Spinal cord (tissue), 10 donors: ENCODE measurements at places on chromosomes 2 and 18. TPM values are rescaled to one million over a fixed set of nuclear protein-coding genes. Genes with fewer than 3 reads are reported as not detected.

The EGR4 gene
- total RNA-seq, result 0.10 TPM

The GKN2 gene
- not detected for total RNA-seq

The ALPP gene
- total RNA-seq, result 0.06 TPM

The VSNL1 gene
- total RNA-seq, result 215 TPM

The CCDC102B gene
- total RNA-seq, result 19.4 TPM

DNA sequence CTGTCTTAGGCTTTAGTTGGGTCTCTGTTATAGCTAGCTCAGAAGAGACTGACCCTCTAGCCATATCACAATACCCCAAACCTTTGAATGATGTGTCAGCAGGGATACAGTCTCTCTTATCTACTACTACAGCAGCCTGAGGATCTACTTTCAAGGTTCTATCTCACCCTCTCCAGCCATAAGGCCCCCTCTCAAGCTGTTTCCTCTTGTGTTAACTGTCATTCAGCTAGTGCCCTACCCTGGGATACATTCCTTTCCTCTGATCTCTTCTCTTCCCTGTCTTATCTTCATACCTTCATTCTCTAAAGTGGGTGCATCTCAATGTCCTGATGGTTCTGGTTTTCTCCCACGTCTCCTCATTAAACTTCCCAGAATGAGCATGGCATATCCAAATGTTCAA is 434.7 kb downstream of the NRXN1 start:
- no peak for DNase-seq

- no peak for DNase-seq
These were observed 2.3 kb upstream of the INO80D start for GRCh38 chr2:206088248-206088647.

- DNase-seq, result no peak
These were observed 1615.8 kb upstream of the TMEFF2 start for GRCh38 chr2:193810533-193810932.

- DNase-seq, result no peak
These were observed 81.4 kb downstream of the ADCYAP1 start for GRCh38 chr18:986051-986450.

DNA sequence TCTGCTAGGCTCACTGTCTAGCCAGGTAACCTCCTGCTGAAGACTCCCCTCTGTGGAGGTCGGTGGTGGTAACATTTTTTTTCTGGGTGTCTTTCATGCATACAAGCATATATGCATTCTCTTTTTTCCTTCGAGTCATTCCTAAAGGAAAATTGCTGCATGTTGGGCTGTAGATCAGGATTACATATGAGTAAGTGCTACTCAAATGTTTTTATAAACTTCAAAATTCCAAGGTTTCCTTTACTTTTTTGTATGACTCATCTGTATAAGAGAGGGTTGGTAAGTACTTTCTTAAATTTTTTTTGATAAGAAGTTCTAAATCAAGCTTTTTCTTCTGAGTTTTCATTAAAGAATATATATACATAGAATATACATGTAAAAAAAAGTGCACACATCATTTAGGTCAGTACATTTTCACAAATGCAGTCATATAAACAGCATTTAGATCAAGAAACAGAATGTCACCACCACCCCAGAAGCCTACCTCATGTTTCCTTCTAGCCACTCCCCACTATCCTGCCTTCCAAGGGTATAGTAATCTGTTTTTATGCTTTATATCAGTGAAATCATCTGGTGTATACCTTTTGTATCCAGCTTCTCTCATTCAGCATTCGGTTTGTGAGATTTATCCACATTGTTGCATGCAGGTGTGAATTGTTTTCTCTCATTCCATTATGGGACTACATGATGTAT is 128.0 kb upstream of the MAP3K20 start:
- no peak for DNase-seq

DNA sequence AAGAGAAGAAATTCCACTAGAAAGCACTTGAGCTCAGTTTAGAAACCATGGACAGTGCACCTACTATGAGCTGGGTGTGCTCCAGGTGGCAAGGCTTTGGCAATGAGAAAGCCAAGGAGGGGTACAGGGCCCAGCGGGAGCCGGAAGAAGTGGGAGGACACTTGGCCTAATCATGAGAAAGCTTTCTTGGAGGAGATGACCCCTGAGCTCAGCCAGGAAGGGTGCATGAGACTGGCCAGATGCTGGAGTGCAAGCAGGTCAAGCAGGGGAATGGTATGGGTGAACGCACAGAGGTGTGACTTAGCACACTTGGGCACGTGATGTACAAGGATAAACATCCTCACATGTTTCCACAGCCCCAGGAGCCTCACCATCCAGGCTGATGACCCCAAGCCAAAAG is 97.2 kb upstream of the GLI2 start:
- no peak for DNase-seq

GRCh38 chr2:238598802-238599530 is 172.2 kb downstream of the ASB1 start:
- no peak for DNase-seq

DNA sequence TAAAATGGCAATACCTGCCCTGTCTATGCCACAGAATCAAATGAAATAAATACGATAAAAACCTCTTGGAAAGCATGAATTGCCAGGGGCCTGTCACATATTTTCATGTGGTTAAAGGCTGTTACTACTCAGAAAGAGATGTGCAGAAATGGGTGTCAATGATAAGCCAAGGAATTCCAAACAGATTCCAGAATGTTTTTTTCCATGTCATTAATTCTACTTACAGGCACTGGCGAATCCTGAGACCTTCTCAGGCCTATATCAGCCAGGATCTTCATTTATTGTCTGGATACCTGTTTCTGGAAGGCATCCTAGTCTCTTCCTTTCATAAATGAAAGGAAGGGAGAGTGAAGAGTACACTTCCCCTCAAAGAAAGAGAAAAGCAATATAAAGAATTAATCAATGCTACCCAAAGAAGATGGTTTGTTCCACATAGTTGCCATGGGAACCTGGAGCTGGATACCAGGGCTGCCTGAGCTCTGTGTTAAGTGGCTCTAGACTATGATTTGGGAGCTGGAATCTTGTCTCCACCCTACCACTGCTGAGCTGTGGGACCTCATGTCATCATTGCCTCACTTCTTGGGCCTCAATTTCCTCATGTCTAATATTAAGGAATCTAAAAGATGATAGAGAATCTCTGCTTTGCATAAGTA is 335.1 kb upstream of the SKOR2 start:
- DNase-seq, result peak; percentile 90

- no peak for DNase-seq
These were observed 41.4 kb downstream of the KLHL29 start for GRCh38 chr2:23426263-23426905.

GRCh38 chr2:170917219-170917913 is 11.7 kb upstream of the GORASP2 start:
- no peak for DNase-seq

DNA sequence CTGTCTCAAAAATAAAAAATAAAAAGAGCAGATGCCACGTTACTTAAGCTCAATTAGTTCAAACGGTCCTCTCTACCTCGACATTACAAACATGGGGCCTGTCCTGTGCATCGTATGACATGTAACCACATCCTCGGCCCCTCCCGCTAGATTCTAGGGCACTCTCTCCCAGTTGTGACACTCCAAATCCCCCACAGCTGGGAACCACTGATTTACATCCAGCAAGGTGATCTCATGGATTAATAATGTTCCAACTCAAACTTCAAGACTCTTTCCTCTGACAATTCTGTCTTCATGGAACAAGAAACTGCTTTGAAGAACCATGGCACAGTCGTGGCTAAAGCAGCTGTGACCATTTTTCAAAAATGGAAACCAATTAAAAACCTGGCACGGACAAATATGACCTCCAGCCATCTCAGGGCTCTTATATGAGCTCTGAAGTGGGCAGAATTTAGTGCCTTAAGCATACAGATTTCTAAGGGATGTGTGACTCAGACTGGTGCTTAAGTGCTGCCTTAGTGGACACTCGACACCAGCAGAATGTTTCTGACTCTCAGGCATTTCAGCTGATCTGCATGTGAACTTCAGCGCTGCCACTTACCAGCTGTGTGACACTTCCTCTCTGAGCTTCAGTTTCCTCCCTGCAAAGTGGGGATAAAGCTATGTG is 31.7 kb upstream of the ASAP2 start:
- no peak for DNase-seq

GRCh38 chr2:66095820-66096345 is 339.0 kb upstream of the MEIS1 start:
- no peak for DNase-seq

DNA sequence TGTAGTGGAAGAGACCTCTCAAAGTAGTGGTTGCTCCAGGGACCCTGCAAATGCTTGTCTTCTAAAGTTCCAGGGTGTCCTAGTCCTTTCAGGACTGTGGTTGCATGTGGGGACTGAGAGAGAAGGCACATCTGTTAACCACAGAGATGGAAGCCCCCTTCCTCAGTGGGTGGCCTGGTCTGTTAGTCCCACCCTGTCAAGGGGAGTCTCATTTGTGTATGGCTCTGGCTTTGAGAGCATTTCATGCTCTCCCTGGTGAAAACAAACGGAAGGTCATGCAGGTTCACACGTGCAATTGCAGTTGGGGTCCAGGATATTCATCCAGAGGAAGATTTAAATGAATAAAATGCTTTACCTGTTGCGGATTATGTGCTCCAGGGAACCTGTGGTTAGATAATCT is 219.6 kb downstream of the PRKCE start:
- DNase-seq, result no peak

DNA sequence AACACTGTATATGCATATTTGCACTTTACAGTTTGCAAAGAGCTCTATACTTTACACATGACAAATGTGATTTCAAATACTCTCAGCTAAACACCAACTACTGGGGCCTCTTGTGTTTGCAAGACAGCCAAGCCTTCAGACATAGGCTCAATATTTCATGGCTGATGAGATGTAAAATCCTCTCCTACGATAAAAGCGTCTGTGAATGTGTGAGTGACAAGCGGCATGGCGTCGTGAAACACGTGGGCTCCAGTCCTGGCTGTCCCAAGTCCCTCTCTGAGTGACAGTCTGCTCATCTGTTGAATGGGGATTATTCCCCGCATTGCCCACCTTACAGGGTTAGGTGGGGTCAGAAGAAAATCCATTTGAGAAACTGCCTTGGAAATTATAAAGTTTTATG is 489.8 kb downstream of the RNF144A start:
- DNase-seq, result no peak

- no peak for DNase-seq
These were observed 507.3 kb downstream of the RNF144A start for GRCh38 chr2:7424481-7424880.

DNA sequence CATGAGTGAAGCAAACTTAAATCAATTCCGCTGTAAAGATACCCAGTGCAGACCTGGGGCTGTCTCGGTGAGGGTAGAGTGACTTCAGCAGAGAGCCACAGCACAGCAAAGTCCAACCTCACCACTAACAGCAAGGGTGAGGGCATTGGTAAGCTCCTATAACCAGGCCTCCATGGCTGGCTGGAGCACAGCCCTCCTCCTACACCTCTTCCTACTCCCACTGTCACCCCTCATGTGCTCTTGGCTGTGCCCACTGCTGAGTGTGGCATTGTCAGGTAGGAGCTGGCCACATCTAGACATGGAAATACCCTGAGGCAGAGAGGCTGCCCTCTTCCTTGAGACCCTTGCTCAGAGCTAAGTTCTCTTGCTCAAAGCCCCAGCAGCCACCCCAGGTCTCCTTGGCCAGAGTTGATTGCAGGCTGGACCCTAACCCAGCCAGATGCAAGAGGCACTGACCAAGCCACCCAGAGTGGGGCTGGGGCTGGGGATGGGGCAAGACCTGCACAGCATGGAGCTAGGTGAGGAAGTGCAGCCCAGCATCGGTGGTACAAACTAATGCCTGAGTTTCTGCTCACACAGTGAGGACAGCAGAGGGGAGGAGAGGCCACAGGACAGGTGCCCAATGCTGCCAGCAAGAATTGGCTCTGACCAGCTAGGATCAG is 77.6 kb upstream of the RAB6C start:
- DNase-seq, result no peak

GRCh38 chr18:5167831-5168230 is 29.2 kb downstream of the AKAIN1 start:
- DNase-seq, result no peak

DNA sequence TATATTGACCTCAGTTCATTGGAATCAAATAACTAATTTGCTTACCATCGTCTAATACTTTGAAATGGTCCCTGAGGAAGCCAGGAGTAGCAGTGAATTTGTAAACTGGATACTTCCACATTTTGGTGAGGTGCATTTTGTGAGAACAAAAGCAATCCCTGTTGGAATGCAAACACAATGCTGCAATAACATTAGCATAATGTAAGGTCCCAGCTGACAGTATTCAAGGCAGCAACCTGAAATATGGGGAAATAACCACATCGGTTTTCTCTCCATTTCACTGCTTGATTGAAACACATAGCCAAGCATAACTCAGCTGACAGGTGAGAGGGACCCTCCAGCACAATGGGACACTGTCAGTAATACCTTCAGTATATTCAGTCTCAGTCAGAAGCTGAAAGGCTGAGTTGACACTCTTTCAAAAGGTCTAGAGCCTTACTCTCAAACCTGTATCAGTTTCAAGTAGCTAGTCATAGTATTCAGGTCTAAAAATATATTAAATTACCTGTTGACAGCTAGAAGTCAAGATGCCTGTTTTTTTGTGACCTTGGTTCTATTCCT is 1311.9 kb upstream of the NRXN1 start:
- peak; percentile 62 for DNase-seq

- DNase-seq, result no peak
These were observed 79.6 kb downstream of the WDSUB1 start for GRCh38 chr2:159206736-159207380.

DNA sequence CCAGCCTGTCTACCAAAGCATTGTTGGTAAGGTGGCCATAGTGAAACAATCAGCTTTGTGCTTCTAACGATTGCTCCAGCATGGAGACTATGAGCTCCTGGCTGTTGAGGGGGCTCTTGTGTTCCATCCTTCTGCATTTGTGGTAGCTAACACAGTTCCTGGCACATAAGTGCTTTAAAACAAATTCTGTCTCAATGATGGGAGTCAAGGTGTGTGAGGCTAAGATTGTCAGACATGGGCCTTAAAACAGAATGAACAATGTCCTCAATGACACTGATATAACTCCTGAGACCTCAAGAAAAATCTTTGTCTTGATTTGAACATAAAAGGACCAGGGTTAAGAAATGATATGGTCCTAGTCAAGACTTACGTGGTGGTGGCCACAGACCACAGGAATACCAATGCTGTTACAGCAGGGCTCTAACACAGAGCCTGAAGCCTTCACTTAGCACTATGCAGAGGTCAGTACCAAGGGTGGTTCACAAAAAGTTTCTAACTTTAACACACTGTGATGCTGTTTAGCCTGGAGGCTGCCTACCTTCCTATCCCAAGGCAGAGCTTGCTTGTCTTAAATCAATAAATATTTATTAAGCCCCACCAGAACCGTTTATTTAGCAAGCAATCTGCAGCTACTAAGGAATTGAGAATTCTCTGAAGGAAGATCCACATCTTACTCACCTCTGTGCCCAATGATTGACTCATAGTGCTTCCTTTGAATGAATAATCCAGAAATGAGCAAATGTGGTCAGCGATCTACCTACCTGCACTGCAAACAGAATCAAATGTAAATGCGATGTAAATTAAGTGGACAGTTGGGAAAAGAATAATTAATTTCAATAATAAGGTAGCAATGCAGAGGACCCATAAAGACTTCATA is 35.1 kb downstream of the EVA1A start:
- no peak for DNase-seq

DNA sequence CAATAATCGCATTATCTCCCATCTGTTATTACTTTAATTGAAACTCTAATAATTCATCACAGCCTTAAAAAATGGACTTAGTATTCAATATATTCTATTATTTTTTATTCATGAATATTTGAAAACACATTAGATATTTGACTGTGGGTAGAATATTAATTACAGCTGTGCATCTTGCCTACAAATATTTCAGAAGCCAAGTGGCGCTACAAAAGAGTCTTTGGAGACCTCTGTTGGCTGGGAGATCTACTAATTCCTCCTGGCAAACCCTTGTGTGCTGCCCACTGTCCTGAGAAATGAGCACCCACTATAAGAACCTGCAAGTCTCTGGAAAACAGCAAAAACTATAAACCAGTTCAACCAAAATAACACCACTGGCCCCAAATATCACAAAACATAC is 54.5 kb downstream of the PRELID3A start:
- no peak for DNase-seq
